ENCODE measurements at places on chromosomes 16 and 17.
A peak's percentile ranks its signal among the peaks of the same experiment; 100 is the strongest.

DNA sequence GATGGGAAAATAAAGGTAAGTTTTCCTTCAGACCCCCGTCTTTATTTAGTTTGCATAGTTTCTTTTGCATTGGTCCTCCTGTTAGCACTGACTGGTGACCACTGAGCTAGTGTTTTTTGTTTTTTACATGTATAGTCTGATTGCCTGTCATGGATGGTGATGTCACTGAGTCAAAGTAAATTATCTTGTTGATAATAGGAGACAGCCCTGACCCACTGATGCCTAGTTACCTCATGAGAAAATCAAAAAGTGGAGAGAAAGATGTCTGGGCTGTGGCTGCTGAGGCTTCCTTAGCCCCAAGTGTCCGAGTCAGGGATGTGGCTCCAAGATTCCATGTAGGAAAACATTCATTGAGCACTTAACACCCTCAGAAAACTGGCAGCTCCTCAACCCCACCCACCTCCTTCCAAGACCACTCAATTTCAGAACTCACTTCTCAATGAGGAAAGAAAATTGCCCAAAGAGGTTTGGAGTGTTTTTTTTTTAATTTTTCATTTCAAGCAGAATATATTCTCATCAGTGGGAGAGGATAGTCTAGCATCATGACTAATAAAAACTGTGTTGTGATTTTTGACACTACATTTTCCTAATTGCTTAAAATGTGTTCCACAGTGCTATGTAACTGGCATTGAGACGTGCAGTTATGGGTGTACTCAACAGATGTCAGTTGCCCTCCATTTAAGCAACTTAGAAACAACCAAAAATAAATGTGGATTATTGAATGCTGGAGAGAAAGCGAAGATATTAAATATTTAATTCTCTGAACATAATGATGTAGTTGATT is 38.7 kb upstream of the NUDT7 start:
- no peak for DNase-seq

DNA sequence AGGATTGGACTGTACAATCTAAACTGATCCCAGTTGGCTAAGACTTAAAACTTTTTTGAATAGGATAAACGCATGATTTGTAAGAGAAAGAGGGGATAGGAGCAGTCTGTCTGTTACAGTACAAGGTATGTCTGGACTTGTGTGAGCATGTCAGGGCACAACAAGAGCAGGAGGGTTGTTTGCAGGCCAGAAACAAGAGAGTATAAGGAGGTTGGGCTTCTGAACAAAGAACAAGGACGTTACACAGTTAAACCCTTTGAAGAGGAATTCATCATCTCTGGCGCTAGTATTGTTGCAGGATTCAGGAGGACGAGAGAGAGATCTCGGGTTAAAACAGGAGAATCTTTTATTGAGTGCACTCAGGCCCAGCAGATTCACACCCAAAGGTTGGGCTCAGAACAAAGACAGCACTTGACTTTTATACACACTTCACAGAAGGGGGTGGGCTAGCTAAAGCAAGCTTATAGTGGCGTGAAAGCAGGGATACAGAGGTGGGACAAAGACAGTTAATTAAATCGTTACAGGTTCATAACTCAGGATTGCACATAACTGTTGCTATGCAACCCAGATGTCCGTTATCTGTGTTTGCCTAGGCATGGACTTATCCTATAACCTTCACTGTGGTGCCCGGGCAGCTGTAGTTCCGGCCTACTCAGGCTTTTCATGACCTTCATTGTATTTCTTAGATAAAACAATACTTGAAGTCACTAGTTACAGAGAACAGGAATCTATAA is 34.3 kb downstream of the SEC14L1 start:
- no peak for DNase-seq

- DNase-seq = no peak
These were observed 4.2 kb upstream of the KRTAP3-2 start for GRCh38 chr17:41003926-41004325.

DNA sequence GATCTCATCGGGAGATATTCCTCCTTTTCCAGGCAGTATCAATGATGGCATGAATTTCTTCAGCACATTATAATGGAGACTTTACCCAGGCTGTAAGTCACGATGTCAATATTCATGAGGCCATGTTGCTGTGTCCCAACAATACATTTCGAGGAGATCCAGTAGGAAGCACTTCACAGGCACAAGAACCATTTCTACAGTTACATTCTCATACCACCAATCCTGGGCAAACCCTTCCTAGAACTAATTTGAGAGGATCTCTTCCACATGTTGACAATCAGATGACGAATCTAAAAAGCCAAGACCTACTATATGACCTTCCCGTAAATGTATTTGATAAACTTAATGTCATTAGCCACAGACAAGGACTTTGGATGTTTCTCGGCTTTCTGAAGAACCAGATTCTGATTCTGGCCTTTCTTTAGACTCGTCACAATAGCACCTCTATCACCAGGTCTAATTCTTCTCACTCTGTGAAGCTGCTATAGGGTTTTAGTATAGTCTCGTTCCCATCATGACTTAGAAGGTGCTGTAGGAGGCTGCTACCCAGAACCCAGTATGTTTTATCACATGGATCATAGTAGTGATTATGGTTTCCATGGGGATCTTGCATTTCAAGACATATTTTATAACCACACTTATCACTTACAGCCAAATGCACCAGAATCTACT is 40.2 kb downstream of the C16orf87 start:
- no peak for DNase-seq

GRCh38 chr16:19242987-19243575 is 42.5 kb upstream of the CLEC19A start:
- no peak for DNase-seq

- DNase-seq = no peak
These were observed 11.8 kb upstream of the KAT7 start for GRCh38 chr17:49776551-49777300.

DNA sequence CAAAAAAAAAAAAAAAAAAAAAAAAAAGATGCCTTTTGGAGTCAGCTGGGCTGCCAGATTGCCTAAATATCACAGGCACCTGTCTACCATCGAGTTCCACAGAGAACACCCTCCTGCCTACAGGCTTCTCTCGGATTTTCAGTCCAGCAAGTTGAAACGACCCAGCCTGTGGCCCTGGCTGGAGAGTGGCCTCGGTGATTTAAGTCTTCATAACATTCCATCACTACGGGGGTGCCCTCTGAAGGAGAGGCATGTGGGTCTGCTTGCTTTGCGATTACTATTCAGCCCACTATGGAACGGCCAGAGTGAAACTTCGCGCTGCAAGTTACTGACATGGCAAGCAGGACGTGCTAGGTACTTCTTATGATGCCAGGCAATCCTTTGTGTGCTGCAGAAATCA is 42.8 kb downstream of the MARCHF10 start:
- DNase-seq = peak; percentile 37

GRCh38 chr17:1611715-1612114 is 16.9 kb downstream of the SLC43A2 start:
- no peak for DNase-seq

GRCh38 chr16:88264641-88265285 is 118.0 kb upstream of the ZNF469 start:
- DNase-seq = peak; percentile 62

DNA sequence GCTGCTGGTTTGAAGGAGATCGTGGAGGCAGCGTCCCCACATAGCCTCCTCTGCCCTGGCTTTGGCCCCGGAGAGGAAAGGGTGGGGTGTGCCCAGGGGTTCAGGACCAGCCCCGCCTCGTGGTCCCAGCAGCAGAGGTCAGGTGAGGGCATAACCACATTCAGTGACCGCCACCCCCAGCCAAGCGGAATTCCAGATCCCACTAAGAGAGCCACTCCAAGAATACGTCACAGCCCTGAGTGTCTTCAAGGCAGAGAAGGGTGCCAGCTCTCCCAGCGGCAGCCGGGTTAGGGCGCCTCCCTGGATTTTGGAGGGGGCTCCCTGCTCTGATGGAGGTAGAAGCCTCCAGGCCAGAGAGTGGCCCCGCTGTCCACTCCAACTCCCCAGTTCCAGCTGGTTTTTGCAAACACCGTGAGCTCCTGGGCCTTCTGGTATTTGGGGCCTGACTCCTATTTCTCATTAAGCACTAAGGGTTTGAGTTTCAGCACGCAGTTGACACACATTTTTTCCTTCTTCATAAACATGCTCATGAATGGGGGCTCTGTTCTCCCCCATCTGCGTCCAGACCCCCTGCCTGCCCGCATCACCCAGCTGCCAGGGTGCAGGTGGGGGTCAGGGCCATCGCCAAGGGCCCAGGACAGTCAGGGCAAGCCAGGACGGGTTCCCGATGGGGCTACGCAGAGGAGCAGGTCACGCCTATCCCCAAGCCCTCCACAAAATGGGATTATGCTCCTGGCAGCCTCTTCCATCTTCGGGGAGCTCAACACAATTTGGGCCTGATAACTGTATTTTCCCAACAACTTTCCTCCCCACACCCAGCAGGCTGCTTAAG is 98.4 kb upstream of the PLCG2 start:
- no peak for DNase-seq

- DNase-seq = no peak
These were observed 89.5 kb downstream of the MARF1 start for GRCh38 chr16:15553313-15554088.

- peak; percentile 71 for DNase-seq
These were observed 7.5 kb upstream of the EDC4 start for GRCh38 chr16:67865318-67865717.

- DNase-seq = no peak
These were observed 352.3 kb upstream of the CDH5 start for GRCh38 chr16:66014221-66014620.

DNA sequence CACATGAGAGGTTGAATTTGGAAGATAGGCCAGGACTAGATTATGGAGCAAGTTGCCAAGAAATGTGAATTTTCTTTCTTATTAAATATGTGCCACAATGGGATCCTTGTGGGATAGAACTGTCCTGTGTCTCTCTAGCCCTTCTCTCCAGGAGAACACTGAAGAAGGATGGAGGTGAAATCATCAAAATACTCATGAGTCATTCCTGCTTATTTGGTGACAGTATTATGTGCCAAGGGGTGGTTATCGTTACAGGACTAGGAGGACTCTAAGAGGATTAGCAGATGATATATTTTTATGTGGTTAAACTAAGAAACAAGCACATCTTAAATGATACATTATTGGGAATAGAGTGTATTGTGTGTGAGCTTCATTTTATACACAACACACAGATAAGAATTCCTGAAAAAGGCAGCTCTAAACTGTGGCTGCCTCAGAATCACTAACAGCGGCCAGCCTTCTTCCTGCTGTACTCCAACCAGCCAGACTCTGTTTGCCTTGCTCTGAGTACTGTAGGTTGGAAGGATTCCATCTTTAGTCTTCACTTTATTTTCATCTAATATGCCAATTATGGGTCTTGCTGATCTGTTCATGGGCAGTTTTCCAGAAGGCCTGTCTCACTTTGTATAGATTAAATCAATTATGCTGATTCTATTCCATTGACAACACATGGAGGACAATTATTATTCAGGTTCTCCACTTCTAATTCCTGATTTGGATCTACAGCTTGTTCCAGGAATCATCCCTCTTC is 325.8 kb downstream of the ABCC12 start:
- DNase-seq = no peak

GRCh38 chr17:61340431-61341209 is 59.0 kb upstream of the TBX2 start:
- no peak for DNase-seq

DNA sequence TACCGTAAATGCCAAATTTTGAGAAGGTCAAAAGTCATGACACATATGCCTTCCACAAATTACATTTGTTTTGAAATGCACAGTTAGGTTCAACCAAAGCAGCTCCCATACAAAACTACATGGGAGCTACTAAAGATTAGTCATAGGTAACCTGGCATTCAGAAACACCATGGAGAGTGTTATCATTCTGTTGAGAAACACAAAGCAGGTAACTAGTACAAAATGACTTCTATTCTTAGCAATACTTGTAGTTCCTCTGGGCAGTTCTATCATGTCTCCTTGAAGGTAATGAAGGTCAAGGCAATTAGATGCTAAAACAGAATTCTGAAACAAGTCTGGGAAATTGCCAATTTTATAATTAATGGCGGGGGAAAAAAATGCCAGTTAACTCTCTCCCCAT is 39.4 kb downstream of the KCNJ16 start:
- no peak for DNase-seq

GRCh38 chr16:2365397-2366294 is 25.1 kb upstream of the ABCA3 start:
- no peak for DNase-seq

DNA sequence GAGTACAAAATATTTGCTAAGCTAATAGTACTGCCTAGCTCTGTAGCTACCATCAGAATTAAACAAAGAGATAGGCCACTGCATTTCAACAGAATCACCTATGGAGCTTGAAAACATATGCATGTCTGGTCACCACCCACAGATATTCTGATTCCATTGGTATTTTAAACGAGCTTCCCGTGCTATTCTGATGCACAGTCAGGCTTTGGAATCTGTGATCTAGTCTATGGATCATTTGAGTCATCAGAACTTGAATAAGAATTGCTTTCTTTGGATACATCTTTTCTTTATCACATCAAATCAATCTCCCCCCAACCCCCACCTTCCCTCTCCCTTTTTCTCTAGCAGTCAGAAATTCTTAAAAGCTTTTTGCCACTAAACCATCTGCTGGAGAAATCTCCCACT is 124.7 kb downstream of the NPIPB5 start:
- peak; percentile 96 for DNase-seq

GRCh38 chr16:53946746-53947386 is 242.9 kb downstream of the FTO start:
- DNase-seq = no peak

GRCh38 chr16:27819356-27819755 is 244.2 kb downstream of the GSG1L start:
- no peak for DNase-seq

- no peak for DNase-seq
These were observed 621.2 kb upstream of the CDH5 start for GRCh38 chr16:65745201-65745708.

- DNase-seq = no peak
These were observed 426.2 kb upstream of the EEF2KMT start for GRCh38 chr16:5523829-5524228.

GRCh38 chr16:88806491-88807111 is 3.0 kb downstream of the CDT1 start:
- no peak for DNase-seq

- DNase-seq = no peak
These were observed 29.2 kb downstream of the TRPV3 start for GRCh38 chr17:3528403-3528851.

GRCh38 chr17:77501101-77501566 is 360.4 kb downstream of the SEC14L1 start:
- DNase-seq = peak; percentile 86

- DNase-seq = no peak
These were observed 222.8 kb upstream of the TNRC6C start for GRCh38 chr17:77735566-77736198.

GRCh38 chr16:64440421-64440831 is 681.4 kb downstream of the CDH11 start:
- DNase-seq = no peak

DNA sequence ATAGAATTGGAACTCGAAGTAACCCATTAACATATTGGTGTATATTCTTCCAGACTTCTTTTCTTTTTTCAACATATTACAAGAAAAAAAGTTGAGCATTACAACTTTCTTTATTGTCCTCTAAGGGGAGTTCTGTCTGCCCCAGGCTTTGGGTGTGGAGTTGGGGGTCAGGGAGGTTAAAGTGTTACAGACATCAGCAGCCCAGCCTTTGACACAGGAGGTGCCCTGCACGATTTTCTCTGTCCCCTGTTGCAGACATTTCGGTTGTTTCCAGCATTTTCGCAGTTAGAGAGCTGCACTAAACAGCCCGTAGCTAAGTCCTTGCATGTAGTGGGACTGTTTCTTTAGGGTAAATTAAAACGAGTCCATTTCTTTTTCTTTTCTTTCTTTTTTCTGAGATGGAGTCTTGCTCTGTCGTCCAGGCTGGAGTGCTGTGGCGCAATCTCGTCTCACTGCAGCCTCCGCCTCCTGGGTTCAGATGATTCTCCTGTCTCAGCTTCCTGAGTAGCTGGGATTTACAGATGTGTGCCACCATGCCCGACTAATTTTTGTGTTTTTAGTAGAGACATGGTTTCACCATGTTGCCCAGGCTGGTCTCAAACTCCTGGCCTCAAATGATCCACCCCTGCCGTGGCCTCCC is 13.4 kb upstream of the ADCY7 start:
- DNase-seq = no peak

Data from GM23338 (cell line).